ENCODE measurements at places on chromosomes 4 and X. TPM values are rescaled to one million over a fixed set of nuclear protein-coding genes. Genes with fewer than 3 reads are reported as not detected.

- no peaks in the 10 kb centered on the region for H3K4me1 ChIP-seq
- no peaks in the 10 kb centered on the region for H3K36me3 ChIP-seq
- no peaks in the 10 kb centered on the region for H3K27me3 ChIP-seq
- DNase-seq, result no peak
- H3K27ac ChIP-seq, result no peak overlapping the region
These were observed 3.0 kb downstream of the RBPJ start for GRCh38 chr4:26323821-26324220.

GRCh38 chrX:132594129-132594528 is 105.3 kb upstream of the MBNL3 start:
- no peak overlapping the region for H3K4me3 ChIP-seq
- H3K4me1 ChIP-seq, result no peaks in the 10 kb centered on the region
- no peaks in the 10 kb centered on the region for H3K27me3 ChIP-seq
- H3K27ac ChIP-seq, result no peak overlapping the region
- H3K36me3 ChIP-seq, result no peaks in the 10 kb centered on the region

GRCh38 chr4:157057218-157057617 is 18.7 kb upstream of the GLRB start:
- no peak for DNase-seq
- H3K27me3 ChIP-seq, result no peaks in the 10 kb centered on the region
- H3K4me1 ChIP-seq, result no peaks in the 10 kb centered on the region
- H3K36me3 ChIP-seq, result no peaks in the 10 kb centered on the region
- no peak overlapping the region for H3K4me3 ChIP-seq

The FGFBP2 gene
- not detected for total RNA-seq

The DYNLT3 gene
- total RNA-seq, result 23.6 TPM

Data from transverse colon (tissue), 4 donors.